Activated CD4-positive, alpha-beta T cell treated with anti-CD3 and anti-CD28 coated beads, Interleukin-2, amount 50 U/mL, for 24 hours (primary cell): ENCODE measurements at places on chromosomes 7 and 10.

GRCh38 chr10:131955591-131956340 lies 26.0 kb downstream of the BNIP3 start:
- DNase-seq = no peak

DNA sequence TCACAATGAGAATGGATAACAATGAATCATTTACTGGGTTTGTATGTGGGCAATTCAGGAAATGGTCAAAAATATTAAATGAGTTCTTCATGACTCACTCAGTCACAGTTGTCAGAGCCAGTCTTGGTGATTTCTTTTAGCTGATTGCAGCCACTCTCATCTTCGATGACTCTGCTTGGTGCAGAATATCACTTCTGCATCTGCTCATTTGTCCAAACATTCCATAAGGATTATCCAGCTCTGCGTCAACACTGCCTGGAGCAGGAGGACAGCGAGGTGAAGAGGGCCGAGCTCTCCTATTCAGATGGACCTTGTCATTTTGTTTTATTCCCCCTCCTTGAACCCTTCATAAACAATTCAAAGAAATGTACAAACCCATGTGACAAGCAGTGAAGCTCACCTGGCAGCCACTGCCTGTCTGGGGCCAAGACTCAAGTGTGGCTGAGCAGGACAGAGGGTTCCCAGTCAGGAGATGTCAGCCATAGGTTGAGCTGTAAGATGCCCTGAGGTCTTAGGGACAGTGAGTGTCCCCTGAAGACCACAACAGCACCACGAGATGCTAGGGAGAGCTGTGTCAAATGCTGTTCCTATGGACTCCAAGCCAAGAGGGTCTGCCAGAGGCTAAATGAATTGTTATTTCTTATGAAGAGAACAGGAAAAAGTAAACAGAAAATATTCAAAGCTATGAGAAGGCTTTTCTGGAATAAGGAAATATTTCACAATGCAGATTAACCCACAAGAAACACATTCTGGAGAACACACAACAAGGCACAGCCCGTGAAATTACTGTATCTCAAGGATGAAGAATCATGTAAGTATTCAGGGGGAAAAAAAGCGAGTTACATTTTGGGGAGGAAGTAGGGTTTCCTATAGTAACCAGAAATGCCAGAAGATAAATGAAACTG lies 33.1 kb upstream of the EGFR start:
- no peak for DNase-seq

- DNase-seq = no peak
Observed at GRCh38 chr10:123896246-123896927, 4.8 kb upstream of the CPXM2 start.

DNA sequence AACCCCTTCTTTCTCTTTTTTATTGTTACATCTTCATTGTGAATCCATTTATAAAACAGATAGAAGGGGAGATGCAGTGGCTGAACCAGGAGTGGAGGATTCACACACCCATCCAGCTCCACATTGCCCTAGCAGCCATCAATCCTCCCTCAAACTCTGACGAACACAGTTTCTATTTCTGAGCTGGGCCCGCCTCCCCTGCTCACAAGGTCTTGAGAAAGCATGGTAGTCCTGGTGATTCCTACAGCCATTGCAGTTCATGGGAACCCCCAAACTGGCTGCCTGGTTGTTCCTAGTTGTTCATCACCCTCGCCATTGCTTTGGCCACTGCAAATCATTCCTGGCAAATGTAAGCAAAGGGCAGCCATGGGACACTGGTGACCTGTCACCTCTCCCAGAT lies 258.5 kb upstream of the AOAH start:
- DNase-seq = no peak

DNA sequence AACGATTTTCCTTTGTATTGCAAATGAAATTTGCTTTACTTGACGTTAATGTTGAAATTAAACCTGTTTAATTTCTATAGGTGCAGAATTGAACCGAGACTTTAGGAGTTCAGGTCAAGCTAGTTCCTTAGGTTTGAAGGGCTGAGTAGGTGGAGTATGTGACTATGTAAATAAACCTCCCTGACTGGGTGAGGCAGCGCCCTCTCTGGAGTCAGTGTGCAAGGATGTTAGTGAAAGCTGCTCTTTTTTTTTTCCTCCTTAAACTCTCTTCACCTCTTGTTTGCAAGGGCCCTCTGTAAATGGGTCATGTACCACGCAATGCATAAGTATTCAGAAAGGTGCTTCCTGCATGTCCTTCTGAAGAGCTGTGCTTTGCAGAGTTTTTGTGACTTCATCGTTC lies 33.8 kb downstream of the GALNT17 start:
- DNase-seq = no peak

GRCh38 chr7:8441106-8441965 lies 7.9 kb downstream of the NXPH1 start:
- DNase-seq = no peak

DNA sequence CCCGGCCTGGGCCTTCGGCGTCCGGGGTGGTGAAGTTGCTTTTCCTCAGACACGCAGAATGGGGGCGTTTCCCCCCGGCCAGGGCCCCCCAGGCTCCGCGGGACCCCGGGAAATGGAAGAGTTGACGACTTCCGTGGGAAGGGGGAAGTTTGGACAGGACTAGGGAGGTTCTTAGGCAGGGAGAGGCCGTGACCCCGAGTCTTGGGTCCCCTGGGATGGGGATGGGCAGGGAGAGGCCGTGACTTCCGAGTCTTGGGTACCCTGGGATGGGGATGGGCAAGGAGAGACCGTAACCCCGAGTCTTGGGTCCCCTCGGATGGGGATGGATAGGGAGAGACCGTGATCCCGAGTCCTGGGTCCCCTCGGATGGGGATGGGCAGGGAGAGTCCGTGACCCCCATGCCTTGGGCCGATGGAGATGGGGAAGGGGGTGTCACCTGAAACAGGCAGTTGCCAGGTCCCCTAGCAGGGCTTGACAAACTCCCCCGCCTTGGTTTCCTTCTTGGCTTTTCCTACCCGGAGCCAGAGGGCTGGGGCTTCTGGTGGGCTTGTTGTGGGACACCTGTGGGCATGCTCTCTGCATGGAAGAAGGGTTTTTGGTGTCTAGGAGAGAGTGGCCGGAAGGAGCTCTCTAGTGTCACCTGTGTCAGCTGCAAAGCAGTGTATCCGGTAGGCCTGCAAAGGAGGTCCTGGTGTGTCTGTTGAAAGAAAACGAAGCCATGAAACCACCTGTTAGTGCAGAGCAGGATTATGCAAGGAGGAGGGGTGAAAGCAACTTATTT lies 1.1 kb downstream of the TRRAP start:
- DNase-seq = peak; percentile 32

GRCh38 chr10:102444851-102445250 lies 6.5 kb downstream of the C10orf95 start:
- DNase-seq = no peak

GRCh38 chr7:16609842-16610450 lies 35.6 kb downstream of the ANKMY2 start:
- DNase-seq = no peak

DNA sequence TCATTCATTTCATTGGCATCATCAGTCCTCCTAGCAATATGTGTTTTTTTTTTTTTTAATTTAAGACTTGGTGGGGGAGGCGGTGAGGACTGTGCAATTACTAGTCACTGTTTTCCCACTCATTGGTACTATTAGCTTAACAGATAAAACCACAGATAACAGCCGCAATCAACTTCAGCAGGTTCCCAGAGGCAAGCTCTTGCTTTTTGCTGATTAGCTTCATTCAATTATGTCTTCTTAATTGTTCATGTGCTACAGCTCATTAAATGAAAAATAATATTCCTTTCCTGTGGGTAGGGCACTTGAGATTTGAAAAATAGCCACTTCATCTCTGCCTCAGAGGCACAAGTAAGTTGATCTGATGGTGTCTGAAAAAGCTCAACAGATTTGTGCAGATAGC lies 215.5 kb downstream of the PCDH15 start:
- DNase-seq = no peak

DNA sequence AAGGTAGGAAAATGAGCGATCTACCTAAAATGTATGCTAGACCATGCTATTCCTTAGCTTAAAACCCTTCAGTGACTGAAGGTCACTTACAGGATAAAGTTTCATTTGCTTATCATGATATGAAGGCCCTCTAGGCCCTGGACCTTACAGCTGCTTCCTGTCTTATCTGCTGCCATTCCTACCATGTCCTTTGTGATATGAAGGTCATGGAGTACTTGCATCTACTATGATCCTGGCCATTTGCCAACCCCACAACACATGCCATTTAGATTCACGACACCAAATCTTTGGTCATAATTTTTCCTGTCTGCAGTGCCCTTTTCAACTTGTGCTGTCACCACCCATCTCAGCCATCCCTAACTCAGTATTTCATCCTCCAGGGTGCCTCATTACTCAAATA lies 181.8 kb upstream of the MDFIC start:
- DNase-seq = no peak

- DNase-seq = no peak
Observed at GRCh38 chr7:34787586-34787985, 129.6 kb downstream of the NPSR1 start.

GRCh38 chr7:74173491-74173865 lies 678 bp upstream of the EIF4H start:
- peak; percentile 14 for DNase-seq

GRCh38 chr7:77537136-77537777 lies at the start of gene PTPN12:
PTPN12 (plus strand) TSS chr7:77537295; CDS start chr7:77537547, 252 bp downstream.
- no peak for DNase-seq

- no peak for DNase-seq
Observed at GRCh38 chr10:88234297-88234696, 348.8 kb downstream of the RNLS start.

DNA sequence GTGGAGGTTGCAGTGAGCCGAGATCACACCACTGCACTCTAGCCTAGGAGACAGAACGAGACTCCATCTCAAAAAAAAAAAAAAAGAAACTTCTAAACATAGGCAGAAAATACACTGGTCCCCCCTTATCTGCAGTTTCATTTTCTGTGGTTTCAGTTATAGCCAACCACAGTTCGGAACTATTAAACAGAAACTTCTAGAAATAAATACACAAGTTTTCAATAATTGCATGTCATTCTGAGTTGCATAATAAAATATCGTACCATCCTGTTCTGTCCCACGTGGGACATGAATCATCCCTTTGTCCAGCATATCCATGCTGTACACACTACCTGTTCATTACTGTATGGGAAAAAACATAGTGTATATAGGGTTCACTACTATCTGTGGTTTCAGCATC lies 8.0 kb downstream of the XRCC2 start:
- DNase-seq = no peak

DNA sequence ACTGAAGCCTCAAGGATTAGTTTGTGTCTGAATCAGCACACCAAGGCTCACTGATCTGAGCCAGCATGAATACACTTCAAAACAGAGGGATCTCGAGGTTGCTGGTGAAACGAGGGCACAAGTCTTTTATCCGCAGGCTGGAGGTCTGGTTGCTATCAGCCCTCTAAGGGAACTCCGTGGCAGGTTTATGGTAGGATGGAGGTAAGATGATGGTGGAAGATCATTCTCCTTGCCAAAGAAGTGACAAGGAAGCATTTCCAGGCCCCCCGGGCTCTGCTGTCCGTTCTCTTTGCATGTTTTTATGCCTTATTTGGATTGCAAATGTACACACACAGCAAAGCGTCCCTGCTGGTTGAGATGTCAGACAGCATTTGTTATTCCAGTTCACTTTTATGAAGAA lies 268.3 kb downstream of the ARHGAP12 start:
- no peak for DNase-seq

GRCh38 chr10:5559642-5560141 lies 34.9 kb downstream of the CALML3 start:
- no peak for DNase-seq

- DNase-seq = no peak
Observed at GRCh38 chr7:24026351-24026750, 257.6 kb upstream of the NPY start.

- DNase-seq = no peak
Observed at GRCh38 chr7:27201580-27202017, 1.7 kb upstream of the HOXA13 start.

DNA sequence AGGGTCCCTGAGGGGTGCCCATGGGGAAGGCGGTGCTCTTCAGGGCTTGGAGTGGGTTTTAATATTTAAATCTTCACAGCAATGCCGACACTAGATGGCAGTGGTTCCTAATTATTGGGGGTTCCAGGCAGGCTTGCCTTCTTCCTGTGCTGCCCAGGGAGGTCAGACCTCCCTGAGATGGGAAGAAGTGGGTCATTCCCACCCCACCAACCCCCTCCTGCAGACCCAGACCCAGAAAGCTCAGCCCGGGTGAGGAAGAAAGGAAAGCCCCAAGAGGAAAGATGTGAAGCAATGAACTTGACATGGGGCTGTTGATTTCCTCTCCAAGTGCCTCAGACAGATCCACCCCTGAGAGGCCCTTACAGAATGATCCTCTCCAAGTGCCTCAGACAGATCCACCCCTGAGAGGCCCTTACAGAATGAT lies 85.1 kb upstream of the LANCL2 start:
- DNase-seq = peak; percentile 15

DNA sequence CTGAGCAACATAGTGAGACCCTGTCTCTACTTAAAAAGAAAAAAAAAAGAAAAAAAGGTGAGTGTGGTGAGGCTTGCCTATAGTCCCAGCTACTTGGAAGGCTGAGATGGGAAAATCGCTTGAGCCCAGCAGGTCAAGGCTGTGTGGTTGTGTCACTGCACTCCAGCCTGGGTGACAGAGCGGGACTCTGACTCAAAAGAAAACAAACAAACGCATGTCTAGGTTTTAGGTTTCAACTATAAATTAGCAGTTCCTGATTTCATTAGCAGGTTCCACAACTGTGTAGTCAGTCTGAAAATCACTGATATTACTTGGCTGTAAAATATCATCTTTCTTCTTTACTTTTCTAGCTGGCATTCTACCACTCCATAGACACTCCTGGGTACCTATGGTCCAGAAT lies 155.7 kb upstream of the HGF start:
- no peak for DNase-seq

DNA sequence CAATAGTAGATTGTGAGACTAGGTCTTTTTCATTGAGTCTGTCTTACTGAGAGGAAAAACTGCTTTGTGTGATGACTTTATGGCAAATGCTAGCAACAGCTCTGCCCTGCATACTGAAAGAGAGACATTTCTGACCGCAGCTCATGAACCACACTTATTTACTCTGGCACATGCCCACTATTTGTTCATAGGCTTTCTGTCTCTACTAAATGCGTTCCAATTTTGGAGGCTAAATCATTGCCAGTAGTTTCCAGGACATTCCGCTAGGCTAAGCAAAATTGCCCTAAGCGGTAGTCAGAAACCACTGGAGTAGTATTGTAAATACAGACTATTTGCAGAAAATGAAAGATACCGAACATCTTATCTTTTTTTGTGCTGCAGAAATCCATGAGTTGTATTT lies 55.6 kb upstream of the DLX6 start:
- DNase-seq = no peak

DNA sequence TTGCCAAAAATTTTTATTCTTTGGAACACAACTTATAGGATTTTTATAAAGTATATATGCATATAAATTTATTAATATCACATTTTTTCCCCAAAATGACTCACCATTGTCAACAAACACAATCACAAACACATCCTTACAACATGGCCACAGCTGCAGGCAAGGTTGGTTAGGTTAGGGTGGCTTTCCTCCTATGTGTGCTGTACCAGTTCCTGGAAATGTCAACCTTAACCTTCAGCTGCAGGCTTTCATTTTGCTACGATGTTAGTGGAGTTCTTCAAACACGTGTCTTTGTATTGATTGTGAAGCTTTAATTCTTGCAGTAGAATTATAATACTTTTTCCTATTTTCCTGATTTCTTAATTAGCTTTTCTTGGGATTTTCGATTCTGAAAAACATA lies 185.8 kb downstream of the PTEN start:
- DNase-seq = no peak
